ENCODE measurements at places on chromosomes 1 and 21.

- no peak for DNase-seq
Measured at GRCh38 chr1:191151321-191151807, 673.7 kb upstream of the BRINP3 start.

- DNase-seq, result no peak
Measured at GRCh38 chr1:91605566-91605965, 104.9 kb downstream of the CDC7 start.

GRCh38 chr1:63813829-63814277 is 40.0 kb downstream of the ROR1 start:
- no peak for DNase-seq

DNA sequence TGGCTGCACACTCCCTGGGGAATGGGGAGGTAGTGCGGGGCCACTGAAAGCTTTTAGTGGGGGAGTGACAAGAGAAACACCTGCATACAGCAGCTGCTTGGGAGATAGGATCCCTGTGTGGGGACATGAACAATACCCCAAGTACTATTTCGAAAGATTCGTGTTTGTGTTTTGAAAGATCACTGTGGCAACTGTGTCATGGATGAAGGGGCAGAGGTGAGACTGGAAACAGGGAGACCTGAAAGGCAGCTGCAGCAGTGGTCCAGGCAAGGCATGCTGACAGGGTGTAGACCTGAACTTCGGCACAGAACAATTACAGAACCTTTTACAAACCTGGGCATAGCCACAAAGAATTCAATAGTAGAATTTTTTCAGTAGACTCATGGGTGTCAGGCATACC is 32.9 kb downstream of the TENT5C start:
- no peak for DNase-seq

GRCh38 chr21:45177039-45177438 is 102.7 kb downstream of the ADARB1 start:
- no peak for DNase-seq

- DNase-seq, result peak; percentile 6
Measured at GRCh38 chr1:35443768-35444518, 113.3 kb downstream of the KIAA0319L start.

- DNase-seq, result no peak
Measured at GRCh38 chr1:175845338-175845737, 101.9 kb upstream of the TNR start.

DNA sequence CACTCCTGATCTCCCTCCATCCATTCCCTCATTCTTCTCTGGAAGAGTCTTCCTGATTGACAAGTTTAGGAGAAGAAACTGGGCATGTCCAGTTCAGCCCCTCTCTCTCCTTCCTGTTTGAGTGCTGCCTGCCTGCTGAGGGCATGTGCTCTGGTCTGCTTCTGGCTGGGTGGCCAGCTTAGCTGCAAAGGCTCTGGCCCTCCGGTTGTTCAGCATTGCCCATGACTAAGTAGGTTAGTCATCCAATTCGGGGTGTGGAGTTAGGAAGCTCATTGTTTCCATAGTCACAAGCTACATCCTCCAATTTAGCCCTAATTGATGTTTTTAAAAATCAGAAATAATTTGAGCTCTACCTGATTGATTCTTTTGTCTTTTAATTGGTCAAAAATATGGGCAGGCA is 25.6 kb upstream of the PLA2G2E start:
- DNase-seq, result no peak

- no peak for DNase-seq
Measured at GRCh38 chr1:207470927-207471326, 16.8 kb downstream of the CR2 start.

DNA sequence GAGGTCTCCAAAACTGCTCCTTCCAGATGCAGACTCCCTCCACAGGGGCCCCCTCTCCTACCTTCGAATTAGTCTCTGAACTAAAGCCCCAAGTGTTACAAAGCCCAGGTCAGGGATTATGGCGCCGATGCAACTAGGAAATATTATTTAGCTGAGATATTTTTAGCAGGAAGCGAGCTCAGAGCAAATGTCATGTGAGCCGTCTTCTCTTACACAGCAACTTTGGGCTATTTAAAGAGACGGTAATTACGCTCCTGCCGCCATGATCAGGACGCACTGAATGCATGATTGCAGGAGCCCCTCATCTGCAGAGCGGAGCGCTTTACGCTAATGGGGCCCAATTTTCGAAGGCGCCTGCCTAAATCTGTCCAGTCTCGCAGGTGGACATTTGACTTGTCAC is 55.3 kb upstream of the TARDBP start:
- no peak for DNase-seq

- peak; percentile 91 for DNase-seq
Measured at GRCh38 chr1:23591460-23592208, 32.3 kb upstream of the ID3 start.

GRCh38 chr21:43345746-43346409 is 81.1 kb downstream of the SIK1 start:
- no peak for DNase-seq

GRCh38 chr21:38938769-38939168 is 133.0 kb downstream of the ETS2 start:
- no peak for DNase-seq

DNA sequence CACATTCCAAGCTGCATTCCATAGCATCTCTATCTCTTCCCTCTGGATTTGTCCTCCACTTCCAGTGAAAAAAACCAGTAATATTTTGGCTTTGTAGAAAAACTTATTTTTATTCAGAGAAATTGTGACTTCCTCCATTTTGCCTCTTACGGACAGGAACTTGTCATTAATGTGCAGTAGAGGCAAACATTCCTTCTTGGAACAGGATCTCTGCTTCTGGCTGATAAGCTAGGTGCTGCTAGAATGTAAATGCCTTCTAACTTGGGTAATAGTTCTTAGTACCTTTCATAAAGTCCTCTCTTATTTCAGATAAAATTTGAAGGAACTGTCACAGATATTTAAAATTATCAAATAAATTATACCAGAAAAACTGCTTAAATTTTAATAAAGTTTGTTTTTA is 707.8 kb downstream of the USP25 start:
- DNase-seq, result no peak

- no peak for DNase-seq
Measured at GRCh38 chr1:213273546-213273945, 222.5 kb downstream of the RPS6KC1 start.

DNA sequence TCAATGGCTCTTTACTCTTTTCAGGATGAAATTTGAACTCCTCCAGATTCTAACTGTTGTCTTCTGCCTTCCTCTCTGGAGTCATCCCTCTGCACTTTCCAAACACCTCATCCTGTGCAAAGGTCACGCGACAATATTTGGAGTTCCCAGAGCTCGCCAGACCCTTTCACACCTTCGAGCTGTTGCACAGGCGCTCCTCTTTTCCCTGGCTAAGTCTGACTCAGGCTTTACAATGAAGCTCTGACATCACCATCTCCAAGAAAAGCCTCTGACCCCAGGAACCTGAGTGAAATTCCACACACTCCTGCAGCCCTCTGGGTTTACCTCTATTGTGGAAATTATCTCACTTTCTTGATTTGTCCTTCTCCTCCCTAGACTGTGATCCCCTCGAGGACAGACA is 270.3 kb downstream of the RGS7 start:
- DNase-seq, result no peak

DNA sequence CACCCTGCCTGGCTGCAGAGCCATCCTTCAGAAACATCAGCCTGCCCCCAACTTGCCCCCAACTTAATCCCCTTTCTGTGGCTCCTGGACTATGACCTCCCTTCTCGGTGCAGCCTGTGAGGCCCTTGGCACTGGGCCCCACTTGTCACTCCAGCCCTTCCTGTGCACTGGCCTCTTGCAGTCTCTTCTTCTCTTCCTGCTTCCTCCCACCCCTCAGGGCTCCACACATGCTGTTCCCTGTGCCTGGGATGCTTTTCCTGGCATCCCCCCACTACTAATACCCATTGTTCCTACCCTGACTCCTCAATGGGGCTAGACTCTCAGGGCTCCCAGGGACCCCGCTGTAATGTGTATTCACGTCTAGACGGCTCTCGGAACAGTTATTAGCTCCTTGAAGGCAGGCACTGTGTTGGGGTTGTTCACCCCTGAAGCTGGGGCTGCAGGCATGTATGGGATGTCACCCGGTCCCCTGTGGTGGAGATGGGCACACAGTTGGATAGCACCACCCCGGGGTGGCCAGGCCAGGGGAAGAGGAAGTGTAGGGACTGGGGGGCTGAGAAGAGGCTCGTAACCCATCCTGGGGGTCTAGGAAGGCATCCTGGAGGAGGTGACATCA is 4.5 kb downstream of the LDLRAD1 start:
- DNase-seq, result no peak

GRCh38 chr1:232355162-232356006 is 274.5 kb downstream of the SIPA1L2 start:
- no peak for DNase-seq

GRCh38 chr1:6093071-6093470 is 47.4 kb downstream of the KCNAB2 start:
- no peak for DNase-seq

Measured in SHP77 (cell line).